ENCODE measurements at places on chromosomes 5 and 9.

DNA sequence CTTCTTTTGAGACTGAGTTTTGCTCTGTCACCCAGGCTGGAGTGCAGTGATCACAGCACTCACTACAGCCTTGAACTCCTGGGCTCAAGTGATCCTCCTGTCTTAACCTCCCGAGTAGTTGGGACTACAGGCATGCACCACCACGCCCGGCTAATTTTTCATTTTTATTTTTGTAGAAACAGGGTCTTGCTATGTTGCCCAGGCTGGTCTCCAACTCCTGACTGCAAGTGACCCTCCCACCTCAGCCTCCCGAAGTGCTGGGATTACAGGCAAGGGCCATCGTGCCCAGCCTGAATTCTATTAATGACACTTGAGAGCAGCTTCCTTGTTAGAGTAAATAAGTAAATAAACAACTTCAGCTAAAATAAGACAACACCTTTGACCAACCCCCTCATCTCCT, 12.3 kb downstream of the ROR2 start:
- DNase-seq: no peak

DNA sequence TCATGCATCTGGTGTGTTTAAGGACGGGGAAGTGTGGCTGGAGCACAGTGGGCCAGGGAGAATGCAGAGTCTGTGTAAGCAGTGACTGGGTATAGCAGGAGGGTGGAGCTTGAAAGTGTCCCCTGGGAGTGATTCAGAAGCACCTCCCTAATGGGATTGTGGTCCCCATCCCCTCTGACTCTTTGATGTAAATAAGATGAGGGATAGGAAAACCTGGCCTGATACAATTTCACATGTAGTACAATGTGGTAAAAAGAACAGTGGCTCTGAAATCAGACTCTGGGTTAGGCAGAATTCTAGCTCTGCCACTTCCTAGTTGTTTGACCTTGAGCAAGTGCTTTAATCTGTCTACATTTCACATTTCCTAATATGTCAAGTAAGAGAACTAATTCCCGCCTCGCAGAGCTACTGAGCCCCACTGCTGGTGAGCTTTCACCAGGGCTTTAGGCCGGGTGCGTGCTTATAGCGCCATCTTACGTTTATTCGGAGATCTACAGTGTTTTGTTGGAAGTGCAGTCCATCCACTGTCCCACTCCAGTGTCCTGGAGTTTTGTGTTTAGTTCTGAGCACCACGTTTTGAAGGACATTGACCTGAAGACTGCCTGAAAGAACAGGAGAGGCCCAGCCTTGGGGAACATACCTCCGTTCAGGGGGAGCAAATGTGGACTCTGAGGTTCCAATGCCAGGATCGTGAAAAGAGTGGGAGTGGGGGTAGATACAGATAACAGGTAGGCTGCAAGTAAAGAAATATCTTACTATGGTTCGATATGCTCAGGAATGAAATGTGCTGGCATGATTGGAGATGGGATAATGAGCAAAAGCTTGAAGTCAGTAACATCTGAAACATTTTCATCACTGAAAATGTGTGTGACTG, 51.2 kb upstream of the TESK1 start:
- DNase-seq: peak; percentile 37

DNA sequence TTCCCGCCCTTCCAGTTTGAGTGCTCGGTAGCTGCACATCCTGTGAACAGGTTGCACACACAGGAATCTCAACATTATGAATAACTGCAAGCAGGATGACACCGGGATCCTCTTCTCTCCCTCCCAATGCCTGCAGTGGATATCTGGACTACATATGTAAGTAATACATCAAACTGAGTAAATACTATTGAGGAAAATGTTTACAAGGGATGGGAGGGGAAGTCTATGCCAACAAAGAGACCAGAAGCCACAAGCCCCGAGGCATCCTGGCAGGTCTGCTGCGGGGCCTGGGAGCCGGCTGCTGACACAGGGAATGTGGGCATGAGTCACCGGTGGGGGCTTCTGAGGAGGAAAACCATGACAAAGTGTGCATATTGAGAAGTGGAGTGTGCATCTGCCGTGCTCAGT, 8.6 kb upstream of the ANKRD33B start:
- no peak for DNase-seq

- DNase-seq: no peak
These were observed 237.5 kb downstream of the CHSY3 start for GRCh38 chr5:130141659-130142320.

- no peak for DNase-seq
These were observed 232.1 kb downstream of the ENC1 start for GRCh38 chr5:74408150-74409043.

GRCh38 chr9:110975969-110976368, 62.3 kb downstream of the LPAR1 start:
- no peak for DNase-seq

DNA sequence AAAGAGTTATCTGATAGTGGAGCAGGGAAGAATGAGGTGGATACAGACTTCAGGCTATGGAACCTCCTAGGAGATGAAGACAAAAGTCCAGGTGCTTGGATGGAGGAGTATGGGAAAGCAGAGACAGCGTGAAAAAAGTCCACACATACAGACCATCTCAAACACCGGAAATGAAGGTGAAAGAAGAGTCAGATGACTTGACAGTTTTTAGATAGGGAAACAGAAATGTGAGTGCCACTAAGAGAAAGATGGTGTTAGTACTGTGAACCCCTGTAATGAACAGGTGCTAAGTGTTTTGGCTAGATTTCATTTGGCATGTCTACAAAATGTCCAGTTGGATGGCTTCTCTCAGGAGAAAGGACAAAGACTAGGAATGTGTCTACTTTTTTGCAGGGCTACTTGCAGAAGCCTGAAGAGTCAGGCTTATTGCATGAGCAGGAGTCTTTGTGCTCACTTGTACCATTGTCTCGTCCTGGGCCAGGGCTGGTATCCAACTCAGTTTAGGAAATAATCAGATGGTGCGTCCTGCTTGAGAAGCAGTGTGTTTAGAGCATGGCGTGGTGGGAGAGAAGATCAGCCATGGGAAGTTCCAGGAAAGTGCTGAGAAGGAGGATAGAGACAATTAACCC, 90.6 kb upstream of the STARD4 start:
- no peak for DNase-seq

- no peak for DNase-seq
These were observed 55.4 kb downstream of the ADAMTS2 start for GRCh38 chr5:179289756-179290385.

- no peak for DNase-seq
These were observed 799.1 kb downstream of the TAF11L14 start for GRCh38 chr5:18433336-18433735.

DNA sequence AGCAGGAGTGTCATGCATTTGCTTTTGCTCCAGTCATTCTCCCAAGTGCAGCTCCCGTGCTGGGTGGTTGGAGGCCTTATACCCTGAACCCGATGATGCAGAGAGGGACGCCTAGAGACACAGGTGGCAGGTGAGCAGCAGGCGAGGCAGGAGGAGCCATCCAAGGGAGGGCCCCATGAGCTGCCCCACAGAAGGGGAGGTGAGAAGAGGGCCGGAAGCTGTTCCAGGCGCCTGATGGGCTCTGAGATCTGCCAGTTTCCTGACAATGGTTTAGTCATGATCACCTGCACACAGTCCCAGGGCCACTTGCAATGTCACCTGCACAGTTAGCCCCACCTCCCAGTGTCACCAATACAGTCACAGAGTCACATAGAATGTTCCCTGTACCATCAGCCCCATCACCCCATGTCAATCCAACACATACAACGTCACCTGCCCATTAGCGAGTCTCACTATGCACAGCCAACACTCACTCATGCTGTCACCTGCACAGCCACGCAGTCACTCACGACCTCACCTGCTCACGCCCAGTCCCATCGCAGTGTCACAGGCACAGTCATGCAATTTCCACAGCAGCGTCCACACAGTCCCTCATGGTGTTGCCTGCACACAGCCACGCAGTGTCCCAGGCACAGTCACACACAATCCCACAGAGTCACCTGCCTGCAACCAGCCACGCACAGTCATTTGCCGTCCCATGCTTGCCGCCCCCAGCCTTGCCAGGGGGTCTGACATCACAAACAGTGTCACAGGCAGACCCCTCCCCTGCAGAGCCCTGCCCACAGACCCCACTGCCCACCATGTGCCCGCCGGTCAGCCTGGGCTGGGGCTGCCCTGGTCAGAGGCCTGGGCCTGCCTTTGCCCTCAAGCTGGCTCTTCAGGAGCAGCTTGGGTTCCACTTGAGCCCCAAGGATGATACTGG, 113.4 kb downstream of the LHX2 start:
- DNase-seq: no peak

DNA sequence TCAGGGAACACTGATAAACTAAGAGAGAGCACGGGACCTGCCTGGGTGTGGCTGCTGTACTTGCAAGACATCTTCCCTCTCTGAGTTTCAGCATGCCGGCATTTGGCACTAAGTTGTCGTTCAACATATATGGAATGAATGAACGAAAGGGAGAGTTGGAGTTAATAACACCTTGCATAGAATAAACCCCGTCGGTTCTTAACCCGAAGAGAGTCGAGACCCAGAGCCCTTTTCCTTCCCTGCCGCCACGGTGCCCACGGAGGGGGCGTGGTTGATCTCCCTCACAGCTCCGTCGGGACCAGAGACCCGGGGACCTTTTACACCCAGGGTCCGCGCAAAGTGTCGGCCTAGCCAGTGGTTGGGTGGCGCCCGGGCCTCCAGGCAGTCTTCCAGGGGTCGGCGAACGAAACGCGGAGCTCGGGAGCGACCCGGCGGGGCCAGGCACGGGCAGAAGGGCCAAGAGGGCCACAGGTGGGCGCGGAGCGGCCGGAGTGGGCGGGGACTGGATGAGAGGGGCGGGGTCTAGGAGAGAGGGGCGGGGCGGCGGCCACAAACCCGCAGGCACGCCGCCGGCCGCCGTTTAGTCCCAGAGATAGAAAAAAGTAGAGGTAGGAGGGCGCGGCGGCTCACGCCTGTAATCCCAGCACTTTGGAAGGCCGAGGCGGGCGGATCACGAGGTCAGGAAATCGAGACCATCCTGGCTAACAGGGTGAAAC, 735 bp upstream of the RPL26L1 start:
- peak; percentile 29 for DNase-seq

- no peak for DNase-seq
These were observed 2.5 kb downstream of the TJP2 start for GRCh38 chr9:69176471-69177171.

DNA sequence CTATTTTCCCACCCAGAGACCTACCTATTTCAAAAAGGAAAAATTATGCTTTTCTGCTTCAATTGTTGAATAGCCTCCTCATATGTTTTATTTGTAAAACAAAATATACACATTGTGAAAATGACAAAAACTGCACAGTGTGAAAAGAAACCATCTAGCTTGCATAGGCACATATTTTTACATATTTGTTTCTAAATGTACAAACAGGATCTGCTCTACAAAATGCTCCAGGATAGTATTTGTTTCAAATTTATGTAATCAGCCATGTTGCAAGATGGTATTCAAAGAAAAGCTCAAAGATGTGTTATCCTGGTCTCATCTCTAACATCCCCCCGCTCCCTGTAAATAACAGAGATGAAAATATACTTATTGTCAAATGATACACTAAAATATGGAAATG, 366.1 kb upstream of the MPDZ start:
- DNase-seq: no peak

Data from HCT116 (cell line).